NCI-H1092 (cell line): ENCODE measurements at places on chromosomes 11 and 22.
A peak's percentile ranks its signal among the peaks of the same experiment; 100 is the strongest.

DNA sequence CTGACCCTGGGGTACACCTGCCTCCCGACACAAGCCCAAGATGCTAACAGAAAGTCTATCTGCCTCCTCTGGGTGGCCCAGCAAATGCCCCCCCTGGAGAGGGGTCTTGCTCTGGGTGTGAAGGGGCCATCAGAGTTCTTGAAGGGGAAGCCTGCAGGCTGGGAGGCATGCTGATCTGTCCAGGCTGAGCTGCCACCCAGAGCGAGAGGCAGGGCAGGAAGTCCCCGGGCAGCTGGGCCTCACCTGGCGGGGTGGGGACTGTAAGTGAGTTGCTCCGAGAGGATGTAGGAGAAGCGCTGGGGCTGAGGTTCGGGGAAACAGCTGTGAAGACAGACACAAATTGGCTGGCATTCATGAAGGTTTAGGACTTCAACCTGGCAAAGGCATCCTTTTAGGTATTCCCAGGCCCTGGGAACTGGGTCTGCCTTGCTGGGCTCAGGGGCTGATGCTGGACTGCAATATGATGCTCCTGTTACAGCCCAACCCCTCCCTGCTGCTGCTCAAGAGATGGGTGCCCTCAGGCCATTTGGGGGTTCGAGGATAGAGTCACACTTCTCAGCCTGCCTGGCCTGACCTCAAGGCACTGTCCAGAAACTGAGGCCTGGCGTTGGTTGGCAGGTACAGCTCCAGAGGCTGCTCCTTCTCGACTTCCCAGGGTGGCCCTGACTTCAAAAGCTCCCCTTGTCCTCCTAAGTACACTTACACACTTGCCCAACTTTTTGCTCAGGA is 60.2 kb upstream of the LYVE1 start:
- no peak for DNase-seq

DNA sequence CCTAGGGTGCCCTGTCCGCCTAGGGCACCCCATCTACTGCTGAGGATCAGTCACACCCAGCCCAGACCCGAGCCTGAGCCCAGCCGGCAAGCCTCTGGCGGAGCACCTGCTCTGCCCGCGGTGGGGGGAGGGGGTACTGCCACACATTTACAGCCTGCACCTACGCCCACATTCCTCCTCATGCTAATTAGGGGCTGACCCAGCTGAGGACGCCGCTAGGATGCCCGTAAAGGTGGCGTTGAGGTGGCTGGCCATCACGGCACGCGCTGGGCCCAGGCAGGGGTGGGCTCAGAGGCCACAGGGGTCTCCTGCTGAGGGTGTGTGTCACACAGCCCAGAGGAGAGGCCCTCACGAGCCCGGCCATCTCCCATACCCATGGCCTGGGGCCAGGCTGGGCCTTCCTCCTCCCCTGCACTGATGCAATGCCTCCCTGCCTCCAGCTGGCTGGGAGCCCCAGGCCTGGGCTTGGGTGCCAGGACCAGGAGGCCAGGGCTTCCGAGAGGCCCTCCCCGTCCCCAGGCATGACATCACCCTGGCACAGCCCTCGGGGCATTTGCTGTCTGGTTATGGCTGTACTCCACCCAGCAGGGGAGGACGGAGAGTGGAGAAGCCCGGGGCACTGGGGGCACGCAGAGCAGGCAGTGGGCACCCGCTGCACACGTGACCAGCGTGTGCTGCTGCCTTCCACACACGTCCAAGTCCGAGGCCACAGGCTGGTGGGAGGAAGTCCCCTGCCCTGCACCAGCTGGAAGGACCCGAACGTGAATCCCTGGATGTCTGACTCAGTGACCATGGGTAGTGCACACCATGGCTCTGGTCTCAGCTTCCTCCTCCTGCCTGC is 12.7 kb downstream of the DUSP8 start:
- no peak for DNase-seq

GRCh38 chr22:35538801-35539321 is 1.8 kb upstream of the RASD2 start:
- DNase-seq: no peak

- DNase-seq: no peak
These were observed 48.7 kb downstream of the PTPRJ start for GRCh38 chr11:48028914-48029680.

GRCh38 chr11:82989628-82990404 is 81.9 kb downstream of the RAB30 start:
- no peak for DNase-seq

- DNase-seq: no peak
These were observed 65.4 kb downstream of the MICAL2 start for GRCh38 chr11:12175694-12176241.

DNA sequence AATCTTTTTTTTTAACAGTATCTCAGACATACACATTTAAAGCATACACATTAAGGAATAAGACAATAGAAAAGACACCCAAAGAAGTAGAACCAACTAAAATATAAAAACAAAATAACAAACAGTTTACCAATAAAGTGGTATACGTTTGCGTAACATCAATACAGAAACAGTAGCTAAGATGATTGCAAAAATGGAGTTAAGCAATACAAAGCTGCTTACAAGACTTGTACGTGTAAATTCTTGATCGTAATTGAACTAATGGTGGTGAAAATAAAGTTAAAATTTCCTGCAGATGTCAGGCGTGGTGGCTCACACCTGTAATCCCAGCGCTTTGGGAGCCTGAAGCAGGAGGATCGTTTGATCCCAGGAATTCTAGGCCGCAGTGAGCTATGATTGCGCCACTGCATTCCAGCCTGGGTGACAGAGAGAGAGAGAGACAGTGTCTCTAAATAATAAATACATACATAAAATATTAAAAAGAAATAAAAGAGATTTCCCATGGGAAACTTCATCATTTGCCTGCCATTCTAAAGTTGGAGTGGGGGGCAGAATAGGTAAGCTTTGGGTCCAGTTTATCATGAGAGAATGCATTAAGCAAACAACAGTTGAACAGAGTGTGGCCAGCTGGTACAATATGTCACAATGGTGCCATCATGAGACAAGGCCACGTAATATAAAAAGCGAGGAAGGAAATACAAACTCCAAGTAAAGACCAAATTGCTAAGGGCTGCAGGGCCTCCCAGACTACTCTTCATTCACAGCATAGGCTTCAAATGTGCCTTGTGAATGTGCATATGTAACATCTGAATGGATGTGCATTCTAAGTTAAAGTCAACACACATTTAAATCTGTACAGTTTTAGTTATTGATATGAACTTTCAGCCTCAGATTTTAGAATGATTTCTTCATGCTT is 38.9 kb upstream of the EED start:
- DNase-seq: no peak

GRCh38 chr22:27420817-27421361 is 380.7 kb downstream of the MN1 start:
- peak; percentile 39 for DNase-seq

- DNase-seq: no peak
These were observed 2.4 kb downstream of the UBQLN3 start for GRCh38 chr11:5507177-5507932.

DNA sequence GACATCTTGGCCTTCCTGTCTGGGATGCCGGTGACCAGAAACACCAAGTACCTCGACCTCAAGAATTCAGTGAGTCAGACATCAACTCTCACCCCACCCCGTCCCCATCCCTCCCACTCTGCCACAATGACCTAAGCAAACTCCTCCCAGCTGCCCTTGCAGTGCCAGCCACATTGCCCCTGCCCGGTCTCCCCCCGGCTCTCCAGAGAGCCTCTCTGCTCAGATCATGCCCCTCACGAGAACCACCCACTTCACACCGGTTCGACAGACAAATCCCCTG is 23.6 kb upstream of the MYRF start:
- DNase-seq: no peak

DNA sequence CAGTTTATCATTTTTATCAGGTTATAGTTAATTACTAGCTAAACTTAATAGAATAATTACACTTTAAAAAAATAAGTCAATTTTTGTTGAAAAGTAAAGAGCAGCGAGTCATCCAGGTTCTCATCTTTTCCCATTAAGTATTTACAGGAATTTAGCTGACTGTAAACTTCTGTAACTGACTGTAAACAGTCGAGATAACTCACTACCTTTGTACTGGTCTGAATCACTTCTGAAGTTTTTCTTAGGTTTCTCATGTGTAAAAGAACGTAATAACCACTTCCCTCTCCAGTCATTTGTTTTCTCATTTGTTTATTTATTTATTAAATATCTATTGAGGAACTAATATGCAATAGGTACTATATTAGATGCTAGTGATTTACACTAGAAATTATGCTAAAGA is 270.8 kb downstream of the DYNC2H1 start:
- DNase-seq: no peak

GRCh38 chr11:88345408-88345807 is 7.9 kb upstream of the CTSC start:
- no peak for DNase-seq

DNA sequence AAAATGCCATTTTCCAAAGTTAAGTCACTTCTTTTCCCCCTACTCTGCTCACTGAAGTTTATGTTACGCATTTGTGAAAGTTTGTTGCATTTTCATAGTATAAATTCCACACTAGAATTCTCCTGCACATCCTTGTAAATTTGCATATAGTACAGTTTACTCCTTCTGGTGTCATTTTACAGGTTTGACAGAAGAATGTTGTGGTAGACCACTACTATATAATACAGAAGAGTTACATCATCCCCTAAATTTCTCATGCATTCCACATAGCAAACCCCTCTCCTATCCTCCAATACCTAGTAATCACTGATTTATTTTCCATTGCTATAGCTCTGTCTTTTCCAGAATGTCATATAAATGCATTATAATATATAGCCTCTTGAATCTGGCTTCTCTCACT is 64.5 kb downstream of the CCDC73 start:
- DNase-seq: no peak

DNA sequence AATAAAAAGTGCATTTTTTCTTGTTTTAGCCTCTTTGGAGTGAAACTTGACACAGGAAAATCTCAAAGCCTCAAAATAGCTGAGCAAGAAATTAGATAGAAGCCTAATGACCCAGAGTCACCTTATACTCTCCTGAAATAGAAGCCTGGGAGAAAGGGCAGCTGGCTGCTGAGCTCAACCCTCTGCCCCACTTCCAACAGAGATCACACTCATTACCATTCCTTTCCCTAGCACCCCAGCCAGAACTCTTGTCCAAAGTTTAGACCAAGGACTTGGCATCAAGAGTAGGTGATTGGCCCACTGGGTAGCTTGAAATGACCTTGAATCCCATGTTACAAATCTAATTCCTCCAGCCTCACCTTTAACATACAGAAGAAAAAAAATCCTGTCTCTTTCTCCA is 62.7 kb upstream of the AMOTL1 start:
- no peak for DNase-seq

- DNase-seq: no peak
These were observed 27.3 kb downstream of the CSTPP1 start for GRCh38 chr11:46963844-46964243.

GRCh38 chr11:64044730-64045393 is 9.1 kb downstream of the FLRT1 start:
- DNase-seq: peak; percentile 54

GRCh38 chr11:117434481-117434880 is 106.8 kb downstream of the CEP164 start:
- no peak for DNase-seq

GRCh38 chr22:23613193-23613972 is 18.7 kb downstream of the DRICH1 start:
- no peak for DNase-seq

DNA sequence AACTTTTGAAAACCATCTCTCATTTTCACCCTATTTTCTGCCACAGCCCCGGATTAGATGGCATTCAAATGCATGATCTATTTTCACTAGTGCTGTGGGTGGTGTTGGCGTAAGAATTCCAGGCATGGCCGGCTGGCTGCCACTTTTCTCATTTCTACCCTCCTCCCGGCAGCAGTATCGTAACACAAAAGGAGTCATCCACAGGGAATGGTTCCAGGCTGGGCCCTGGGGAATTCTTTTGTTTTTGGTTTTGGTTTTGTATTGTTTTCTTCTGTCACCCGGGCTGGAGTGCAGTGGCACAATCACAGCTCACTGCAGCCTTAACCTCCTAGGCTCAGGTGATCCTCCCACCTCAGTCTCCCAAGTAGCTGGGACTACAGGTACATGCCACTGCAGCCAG is 13.8 kb downstream of the JAML start:
- no peak for DNase-seq

- DNase-seq: no peak
These were observed 20.5 kb downstream of the CAPRIN1 start for GRCh38 chr11:34072041-34072440.

GRCh38 chr11:57791321-57792059 is 29.9 kb downstream of the CTNND1 start:
- no peak for DNase-seq
